H1 (cell line): ENCODE measurements at places on chromosomes 5 and 9. TPM values are rescaled to one million over a fixed set of nuclear protein-coding genes. Genes with fewer than 3 reads are reported as not detected.

DNA sequence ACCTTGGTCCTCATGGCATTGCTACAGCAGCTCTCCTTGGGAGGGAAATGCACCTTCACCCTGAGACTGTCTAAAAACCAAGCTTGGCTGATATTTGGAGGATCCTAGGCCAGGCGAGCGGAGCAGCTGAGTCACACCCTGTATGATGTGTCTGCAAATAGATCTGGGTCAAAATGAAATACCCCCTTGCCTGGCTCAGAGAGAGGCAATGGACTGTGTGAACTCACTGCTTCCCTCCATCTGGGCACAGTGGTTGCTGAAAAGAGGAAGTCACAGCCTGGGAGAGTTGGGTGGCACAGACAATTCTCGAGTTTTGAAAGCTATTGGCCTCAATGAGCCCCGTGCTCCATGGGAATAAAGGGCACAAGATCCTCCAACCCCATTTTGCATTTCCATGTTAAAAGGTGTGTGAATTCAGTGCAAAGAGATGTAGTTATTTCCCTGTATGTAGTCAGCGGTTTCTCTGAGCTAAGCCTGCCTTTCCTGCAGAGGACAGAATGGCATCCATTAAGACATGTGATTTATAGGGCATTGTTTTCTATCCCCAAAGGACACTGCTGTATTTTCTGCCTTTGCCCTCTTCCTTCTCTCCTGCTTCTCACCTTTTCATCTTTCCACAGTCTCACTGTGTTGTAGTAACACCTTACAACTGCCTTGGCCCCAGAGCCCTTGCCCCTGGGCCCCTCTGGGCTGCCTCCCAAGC is 177.2 kb downstream of the GADD45G start:
- H3K36me3 ChIP-seq, result no peaks in the 10 kb centered on the region
- DNase-seq, result no peak
- H3K4me1 ChIP-seq, result no peaks in the 10 kb centered on the region

DNA sequence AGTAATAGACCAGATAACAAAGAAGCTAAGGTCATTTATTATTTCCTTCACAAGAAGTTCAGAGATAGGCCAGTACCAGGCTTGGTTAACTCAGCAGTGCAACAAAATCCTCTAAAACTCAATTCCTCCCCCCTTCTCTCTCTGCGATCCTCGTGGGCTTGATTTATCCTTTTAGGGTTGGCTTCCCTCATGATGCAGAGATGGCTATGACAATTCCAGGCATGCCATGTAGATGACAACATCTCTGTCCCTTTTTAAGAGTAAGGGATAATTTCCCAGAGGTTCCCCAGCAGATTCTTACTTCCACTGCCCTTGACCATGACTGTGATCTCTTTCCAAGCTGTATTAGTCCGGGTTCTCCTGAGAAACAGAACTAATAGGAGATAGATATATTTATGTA is 28.7 kb upstream of the DAP start:
- H3K36me3 ChIP-seq, result no peaks in the 10 kb centered on the region
- no peaks in the 10 kb centered on the region for H3K27me3 ChIP-seq
- no peaks in the 10 kb centered on the region for H3K4me1 ChIP-seq

GRCh38 chr9:111955048-111955447 is 58.4 kb downstream of the UGCG start:
- H3K36me3 ChIP-seq, result no peaks in the 10 kb centered on the region
- no peak overlapping the region for H3K4me3 ChIP-seq
- H3K27me3 ChIP-seq, result no peaks in the 10 kb centered on the region
- H3K27ac ChIP-seq, result no peak overlapping the region
- no peak for DNase-seq

GRXCR2 gene
- not detected in 2 replicates for total RNA-seq

LPAR1 gene
- total RNA-seq, result 3.4 and 3.8 TPM in 2 replicates

DMRTA1 gene
- total RNA-seq, result 3.0 and 3.3 TPM in 2 replicates
